Activated CD8-positive, alpha-beta memory T cell treated with anti-CD3 and anti-CD28 coated beads, Interleukin-2, amount 10 ng/mL, durations not matched to agents 7 days and 5 days (primary cell): ENCODE measurements at places on chromosomes 12 and 14. TPM values are rescaled to one million over a fixed set of nuclear protein-coding genes. Genes with fewer than 3 reads are reported as not detected.

TMBIM4 gene
- 64.5 TPM for total RNA-seq

DNA sequence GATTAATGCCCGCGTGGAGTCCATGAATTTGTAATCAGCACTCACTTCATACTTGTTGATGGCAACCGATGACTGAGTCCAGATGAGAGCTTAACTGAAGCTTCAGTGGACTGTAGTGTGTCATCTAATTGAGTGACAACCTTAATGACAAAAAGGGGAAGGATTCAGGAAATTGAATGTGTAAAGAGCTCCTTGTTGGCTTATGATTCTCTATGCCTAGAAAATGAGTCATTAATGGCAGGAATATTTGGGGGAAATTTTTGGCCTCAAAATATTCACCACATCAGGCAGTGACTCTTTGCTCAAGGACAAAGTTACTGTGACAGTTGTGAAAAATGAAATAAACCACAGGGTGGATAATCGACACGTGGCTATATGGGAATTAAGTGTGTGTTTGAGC lies 55.3 kb upstream of the STON2 start:
- no peak overlapping the region for H3K27ac ChIP-seq
- H3K4me3 ChIP-seq, result no peak overlapping the region
- no peak for DNase-seq

RAD51B gene
- 35.3 TPM for total RNA-seq

IGFBP6 gene
- 1.8 TPM for total RNA-seq

GRCh38 chr12:89236748-89237383 lies 115.4 kb downstream of the DUSP6 start:
- H3K4me1 ChIP-seq, result peaks cover 50% of the 10 kb centered on the region
- DNase-seq, result no peak
- no peaks in the 10 kb centered on the region for H3K27me3 ChIP-seq
- H3K4me3 ChIP-seq, result no peak overlapping the region

RBM25 gene
- total RNA-seq, result 117 TPM
